ENCODE measurements at places on chromosomes 3 and 15.

- no peak for DNase-seq
These were observed 168.3 kb upstream of the TGFBR2 start for GRCh38 chr3:30438126-30438525.

GRCh38 chr3:19645093-19645492, 288.9 kb downstream of the EFHB start:
- DNase-seq = no peak

- DNase-seq = no peak
These were observed 265.5 kb upstream of the ROPN1 start for GRCh38 chr3:124257336-124257864.

GRCh38 chr3:184249412-184250166, at the start of gene EEF1AKMT4:
Gene EEF1AKMT4, plus strand, starts transcription at chr3:184249672. Its CDS starts 23 bp downstream, at chr3:184249695.
- peak; percentile 95 for DNase-seq

DNA sequence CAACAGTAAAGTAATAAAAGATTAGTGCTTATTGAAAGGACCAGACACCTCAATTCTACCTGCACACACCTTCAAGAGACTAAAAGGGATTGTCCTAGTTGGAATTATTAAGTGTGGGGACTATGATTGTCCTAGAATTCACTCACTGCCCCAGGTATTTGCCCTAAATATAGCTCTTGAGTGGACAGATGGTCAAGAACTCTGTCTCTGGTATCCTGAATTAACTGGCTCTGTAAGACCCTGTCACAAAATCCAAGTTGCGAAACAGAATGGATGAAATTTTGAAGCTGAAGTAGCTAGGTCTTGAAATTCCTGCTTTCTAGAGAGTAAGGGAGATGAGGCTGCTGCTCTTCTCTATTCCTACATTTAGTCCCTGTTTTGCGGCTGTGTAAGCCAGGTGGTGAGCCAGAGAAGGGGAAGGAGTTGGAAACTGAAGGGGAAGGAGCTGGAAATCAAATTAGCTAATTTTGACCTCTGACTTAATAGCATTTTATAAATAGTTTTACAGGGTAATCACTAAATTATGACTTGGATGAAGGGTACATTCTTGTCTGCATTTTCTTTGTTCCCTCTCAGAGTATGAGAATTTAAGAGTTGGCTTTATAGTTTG, 34.5 kb downstream of the KBTBD12 start:
- DNase-seq = no peak

- no peak for DNase-seq
These were observed 13.5 kb downstream of the IQGAP1 start for GRCh38 chr15:90401495-90401894.

GRCh38 chr3:90031121-90031520, 923.7 kb downstream of the EPHA3 start:
- DNase-seq = no peak

- no peak for DNase-seq
These were observed 16.1 kb upstream of the DCBLD2 start for GRCh38 chr3:98917608-98918007.

- no peak for DNase-seq
These were observed 81.3 kb downstream of the CHL1 start for GRCh38 chr3:277873-278272.

- no peak for DNase-seq
These were observed 79.0 kb upstream of the MLF1 start for GRCh38 chr3:158491968-158492367.

- DNase-seq = no peak
These were observed 284.0 kb downstream of the SQOR start for GRCh38 chr15:45918839-45919238.

DNA sequence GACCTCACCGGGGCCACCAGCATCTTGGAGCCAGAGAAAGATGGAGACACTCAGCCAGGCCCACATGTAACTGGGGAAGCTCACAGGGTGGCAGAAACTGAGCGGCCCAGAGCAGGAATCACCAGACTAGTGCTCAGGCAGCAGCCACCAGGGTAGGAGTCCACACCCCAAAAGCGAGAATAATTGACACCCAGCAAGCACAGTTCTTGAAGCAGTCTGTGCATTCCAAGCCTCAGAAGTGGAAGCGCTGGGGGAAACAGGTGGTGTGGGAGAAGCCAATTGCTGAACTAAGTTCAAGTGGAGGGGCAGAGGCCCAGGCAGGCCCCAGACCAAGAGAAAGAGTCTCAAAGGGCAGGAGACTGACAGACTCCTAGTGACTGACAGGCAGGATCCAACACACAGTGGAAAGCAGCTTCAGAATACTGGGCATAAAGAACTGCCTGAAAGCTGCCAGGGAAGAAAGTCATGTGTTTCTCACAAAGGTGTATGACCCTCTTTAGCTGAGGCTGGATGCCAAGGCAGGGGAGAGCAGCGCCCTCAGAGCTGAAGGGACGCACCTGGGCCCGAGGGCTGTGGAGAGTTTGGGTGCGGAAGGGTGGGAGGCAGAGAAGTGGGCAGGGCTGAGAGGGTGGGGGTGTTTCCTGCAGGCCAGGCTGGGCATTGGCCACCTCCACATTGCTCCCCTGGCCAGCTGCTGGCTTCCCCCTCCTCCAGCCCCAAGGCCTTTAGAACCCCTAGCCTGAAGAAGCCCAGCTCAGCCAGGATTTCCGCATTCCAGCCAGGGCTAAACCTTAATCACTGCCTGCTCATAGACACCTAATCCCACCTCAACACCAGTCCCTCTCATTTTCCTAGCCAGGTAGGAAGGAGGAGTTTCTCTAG, 7.7 kb downstream of the NT5DC2 start:
- DNase-seq = no peak
